Placental pericyte (primary cell): ENCODE measurements at places on chromosomes 5 and 9. TPM values are rescaled to one million over a fixed set of nuclear protein-coding genes. Genes with fewer than 3 reads are reported as not detected.

The SOHLH1 gene
- not detected in 2 replicates for total RNA-seq

The CCNG1 gene
- total RNA-seq: 220 and 434 TPM in 2 replicates

The ADRB2 gene
- 0.66 and 2.3 TPM in 2 replicates for total RNA-seq

The FSTL4 gene
- under 0.01 and 0.14 TPM in 2 replicates for total RNA-seq

The FAM200C gene
- 2.2 and 3.4 TPM in 2 replicates for total RNA-seq

The FAM81B gene
- total RNA-seq: not detected in 2 replicates

The DMRT3 gene
- not detected in 2 replicates for total RNA-seq

The SOWAHA gene
- total RNA-seq: not detected in 2 replicates

The KIF27 gene
- total RNA-seq: 3.1 and 4.4 TPM in 2 replicates

The DNAH5 gene
- total RNA-seq: 0.66 and 2.3 TPM in 2 replicates

The IFNK gene
- not detected in 2 replicates for total RNA-seq

The COL15A1 gene
- total RNA-seq: 5.4 and 108 TPM in 2 replicates

The CARD19 gene
- total RNA-seq: 53.8 and 60.0 TPM in 2 replicates

The CENPH gene
- total RNA-seq: 3.3 and 13.0 TPM in 2 replicates

The SAXO1 gene
- total RNA-seq: not detected in 2 replicates

The ADCY2 gene
- not detected in 2 replicates for total RNA-seq
